ENCODE measurements at places on chromosomes 16 and 17.

- peak; percentile 33 for DNase-seq
Observed at GRCh38 chr17:79028496-79029326, 4.7 kb downstream of the C1QTNF1 start.

DNA sequence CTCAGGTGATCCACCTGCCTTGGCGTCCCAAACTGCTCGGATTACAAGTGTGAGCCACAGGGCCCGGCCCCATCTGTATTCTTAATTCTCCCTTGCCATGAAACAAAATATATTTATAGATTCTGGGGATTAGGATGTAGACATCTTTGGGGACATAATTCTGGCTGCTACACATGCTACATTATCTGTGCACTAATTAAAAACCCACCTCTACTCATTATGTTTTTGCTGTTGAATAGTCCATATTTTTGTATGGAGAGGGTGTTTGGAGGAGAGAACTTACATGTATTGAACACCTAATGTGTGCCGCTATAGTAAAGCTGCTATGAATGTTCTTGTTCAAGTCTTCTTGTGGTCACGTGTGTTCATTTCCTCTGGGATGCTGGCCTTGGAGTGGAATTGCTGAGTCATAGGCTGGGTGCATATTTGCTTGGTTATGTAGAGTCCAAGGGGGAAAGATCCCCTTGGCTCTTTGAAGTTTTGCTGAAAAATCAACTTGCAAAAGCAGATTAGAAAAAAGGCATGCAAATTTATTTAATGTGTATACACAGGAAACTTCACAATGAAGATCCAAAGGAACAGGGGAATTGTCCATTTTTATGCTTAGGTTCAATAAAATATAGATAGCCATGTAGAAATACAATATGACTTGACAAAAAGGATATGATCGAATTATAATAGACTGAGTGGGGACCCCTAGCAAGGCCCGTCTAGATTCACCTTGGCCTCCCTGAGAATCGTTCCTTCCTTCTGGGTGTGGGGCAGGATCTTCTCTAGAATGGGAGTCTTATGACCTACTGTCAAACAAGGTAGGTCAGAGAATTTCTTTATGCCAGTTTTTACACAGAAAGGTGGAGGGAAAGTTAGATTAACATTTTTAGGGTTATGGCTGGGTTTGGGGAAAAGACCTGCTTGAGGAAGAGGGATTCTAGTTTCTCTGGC is 42.1 kb upstream of the GPRC5B start:
- no peak for DNase-seq

- peak; percentile 12 for DNase-seq
Observed at GRCh38 chr16:9099131-9099625, 7.7 kb downstream of the HAPSTR1 start.

DNA sequence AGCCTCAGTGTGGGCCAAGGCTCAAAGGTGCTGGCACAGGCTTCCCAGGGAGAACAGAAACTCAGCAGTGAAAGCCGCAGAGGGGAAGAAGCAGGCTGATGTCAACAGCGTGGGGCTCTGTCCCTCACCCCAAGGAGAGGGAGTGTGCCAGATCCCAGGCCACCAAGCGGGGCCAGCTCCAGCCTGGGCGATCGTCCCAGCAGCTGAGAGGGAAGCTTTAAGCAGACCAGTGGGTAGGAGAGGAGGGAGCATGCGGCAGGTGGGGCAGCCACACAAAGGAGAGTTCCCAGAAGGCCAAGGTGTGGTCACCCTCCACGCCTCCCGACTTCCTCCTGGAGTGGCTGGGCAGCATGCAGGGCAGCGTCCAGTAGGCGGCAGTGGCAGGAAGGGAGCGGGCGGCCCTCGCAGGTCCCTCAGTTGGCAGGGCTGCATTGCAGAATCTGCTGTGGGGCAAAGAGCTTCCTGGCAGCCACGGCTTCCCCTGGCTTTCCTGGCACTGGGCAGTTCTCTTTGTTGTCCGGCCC is 6.0 kb downstream of the SYNGR2 start:
- DNase-seq, result no peak

DNA sequence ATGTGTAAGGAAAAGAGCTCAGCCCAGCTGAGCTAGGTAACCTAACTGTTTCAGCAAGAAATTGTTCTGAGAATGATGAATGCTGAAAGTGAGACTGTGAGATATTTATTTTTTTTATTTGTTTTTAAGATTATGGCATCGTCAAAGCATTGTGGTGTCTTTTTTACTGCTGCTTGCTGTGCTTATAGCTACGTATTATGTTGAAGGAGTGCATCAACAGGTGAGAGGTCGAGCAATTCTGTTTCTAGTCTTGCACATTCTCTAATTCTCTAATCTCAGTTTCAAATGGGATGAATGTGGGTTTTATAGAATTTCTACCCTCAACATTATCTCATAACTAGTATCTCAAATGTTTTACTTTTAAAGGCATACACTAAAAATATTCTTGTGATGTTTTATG is 29.9 kb downstream of the VMP1 start:
- no peak for DNase-seq

DNA sequence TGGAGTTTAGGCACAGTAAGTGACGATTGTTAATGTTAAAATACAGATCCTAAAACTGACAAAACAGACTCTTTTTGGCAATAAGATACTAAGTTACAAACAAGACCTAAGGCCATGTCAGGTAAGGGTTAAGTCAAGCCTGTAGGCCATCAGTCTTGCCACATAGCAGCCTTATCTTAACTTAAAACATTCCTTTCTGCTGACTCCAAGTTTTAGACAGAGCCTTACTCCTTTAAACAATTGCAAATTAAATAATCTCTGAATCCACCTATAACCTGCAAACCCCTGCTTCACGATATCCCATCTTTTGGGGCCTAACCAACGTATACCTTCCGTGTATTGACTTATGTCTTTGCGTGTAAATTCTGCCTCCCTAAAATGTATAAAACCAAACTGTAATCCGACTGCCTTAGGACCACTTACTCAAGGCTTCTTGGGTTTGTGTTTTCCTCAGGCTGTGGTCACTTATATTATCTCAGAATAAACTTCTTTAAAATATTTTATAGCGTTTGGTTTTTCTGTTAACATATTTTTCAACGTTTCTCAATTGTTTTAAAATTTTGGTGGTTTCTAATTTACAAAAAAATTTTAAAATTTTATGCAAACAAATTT is 64.4 kb downstream of the EFCAB5 start:
- no peak for DNase-seq

DNA sequence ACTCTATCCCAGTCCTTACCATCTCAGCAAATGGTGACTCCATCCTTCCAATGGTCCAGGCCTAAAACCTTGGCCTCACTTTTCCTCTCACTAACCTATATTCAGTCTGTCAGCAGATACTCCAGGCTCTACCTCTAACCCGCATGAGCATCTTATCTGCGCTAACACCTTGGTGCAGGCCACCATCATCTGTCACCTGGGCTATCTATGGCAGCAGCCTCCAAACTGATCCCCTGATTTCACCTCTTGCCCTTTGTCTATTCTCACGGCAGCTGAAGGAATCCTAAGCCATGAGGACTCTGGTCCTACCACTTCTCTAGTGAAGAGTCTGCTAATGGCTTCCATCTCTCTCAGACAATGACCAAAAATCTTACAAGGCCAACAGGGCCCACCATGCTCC is 57.9 kb upstream of the CCL1 start:
- no peak for DNase-seq

GRCh38 chr17:80777274-80777673 is 214.4 kb upstream of the CHMP6 start:
- DNase-seq, result no peak

GRCh38 chr16:83967091-83967490 is 953 bp upstream of the NECAB2 start:
- DNase-seq, result no peak

GRCh38 chr17:73308017-73308823 is 3.6 kb downstream of the CDC42EP4 start:
- DNase-seq, result no peak

DNA sequence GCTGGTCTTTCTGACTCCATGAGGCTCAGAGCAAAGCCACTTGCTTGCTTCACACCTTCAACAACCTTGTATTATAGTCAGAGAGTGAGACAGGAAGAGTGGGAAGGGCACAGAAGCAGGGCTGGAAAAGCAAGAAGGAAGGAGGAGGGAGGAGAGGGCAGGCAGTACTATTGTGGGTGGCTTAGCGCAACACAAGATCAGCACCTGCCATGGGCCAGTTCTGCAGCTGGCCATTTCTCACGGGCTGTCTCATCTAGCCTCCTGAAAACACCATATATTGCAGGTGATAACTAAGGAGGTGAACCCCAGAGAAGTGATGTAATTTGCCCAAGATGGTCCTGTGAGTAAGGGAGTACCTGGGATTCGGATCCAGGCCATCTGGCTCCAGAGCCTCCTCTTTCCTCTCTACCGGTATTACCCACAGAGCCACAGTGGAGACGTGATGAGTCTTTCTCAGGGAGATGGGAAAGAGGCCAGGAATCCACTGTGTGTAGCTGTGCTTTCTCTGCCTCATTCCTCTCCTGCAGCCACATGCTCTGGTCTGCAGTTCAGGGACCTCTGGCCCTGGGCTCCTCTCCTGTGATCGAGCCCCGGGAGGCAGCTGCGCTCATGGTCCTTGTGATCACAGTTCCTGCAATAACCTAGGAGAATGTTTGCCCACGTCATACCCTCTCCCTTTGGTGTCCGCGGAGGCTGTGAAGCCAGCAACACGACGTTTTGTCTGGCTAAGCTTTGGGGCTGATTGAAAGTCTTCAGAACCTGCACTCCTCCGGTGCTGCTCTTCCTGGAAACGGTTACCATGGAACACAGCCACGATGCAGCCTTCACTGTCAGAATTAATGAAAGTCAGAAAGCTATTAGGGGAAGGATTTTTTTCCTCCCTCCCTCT is 178.1 kb upstream of the CCL2 start:
- DNase-seq, result no peak

DNA sequence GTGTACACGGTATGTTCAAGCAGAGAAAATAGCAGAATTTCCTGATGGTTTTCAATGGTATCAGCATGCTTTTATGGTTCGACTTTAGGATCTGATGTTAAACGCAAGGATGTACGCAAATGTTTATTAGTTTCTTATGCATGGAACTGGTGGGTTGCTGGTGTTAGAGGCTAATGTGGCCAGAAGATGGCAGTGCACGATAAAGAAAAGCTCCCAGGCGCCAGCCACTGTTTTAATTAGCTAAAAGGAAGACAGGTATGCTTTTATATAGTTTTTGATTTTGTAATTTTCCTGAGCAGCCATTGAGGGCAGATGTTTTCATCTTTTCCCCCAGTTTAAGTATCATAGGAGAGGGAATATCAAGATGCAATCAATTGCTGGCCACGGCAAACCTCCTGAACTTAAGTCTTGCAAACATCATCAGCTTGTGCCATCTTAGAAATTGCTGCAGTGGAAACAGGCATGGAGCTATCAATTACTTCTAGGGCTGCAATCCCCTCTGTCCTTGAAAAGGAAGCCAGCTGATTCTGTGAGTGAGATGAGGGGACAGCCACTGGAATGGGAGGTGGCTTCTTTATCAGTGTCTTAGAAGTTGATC is 648.5 kb upstream of the RBFOX1 start:
- peak; percentile 2 for DNase-seq

- no peak for DNase-seq
Observed at GRCh38 chr16:16042076-16042475, 92.7 kb downstream of the ABCC1 start.

DNA sequence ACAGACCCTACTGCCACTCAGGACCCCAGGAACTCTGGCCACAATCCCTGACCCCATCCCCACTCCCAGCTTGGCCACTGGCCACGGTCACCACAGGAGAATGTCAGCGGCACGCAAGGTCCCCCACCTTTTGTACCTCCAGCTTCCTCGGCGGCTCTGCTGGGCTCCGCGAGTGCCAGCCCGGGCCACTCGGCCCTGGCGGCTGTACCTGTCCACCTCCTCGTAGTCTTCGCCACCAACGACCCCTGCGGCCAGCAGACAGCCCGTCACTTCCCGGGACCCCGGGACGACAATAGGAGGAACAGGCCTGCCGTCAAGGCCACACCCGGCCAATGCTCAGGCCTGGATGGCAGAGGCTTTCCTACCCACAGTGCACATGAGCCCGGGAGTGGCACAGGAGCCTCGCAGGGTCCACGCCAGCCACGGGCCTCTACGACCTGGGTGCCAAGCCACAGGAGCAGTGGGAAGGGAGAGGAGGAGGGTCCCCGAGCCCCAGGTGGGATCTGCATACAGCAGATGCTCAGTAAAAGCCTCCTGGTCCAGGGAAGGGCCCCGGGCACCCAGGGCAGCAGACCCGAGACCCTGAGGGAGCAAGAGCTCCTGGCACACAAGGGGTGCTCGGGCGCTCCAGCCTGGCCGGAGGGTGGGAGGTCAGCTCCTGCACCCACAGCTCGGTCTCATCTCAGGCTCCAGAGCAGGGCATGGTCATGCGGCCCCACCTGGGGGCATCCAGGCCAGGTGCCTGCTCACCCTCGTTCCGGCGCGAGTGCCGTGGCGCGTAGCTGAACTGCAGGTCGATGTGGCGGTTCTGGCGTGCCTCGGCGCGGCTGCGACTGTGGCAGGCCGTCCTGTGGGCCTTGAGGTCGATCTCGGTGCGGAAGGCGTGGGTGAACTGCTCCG is 7.9 kb downstream of the ZNF598 start:
- no peak for DNase-seq

DNA sequence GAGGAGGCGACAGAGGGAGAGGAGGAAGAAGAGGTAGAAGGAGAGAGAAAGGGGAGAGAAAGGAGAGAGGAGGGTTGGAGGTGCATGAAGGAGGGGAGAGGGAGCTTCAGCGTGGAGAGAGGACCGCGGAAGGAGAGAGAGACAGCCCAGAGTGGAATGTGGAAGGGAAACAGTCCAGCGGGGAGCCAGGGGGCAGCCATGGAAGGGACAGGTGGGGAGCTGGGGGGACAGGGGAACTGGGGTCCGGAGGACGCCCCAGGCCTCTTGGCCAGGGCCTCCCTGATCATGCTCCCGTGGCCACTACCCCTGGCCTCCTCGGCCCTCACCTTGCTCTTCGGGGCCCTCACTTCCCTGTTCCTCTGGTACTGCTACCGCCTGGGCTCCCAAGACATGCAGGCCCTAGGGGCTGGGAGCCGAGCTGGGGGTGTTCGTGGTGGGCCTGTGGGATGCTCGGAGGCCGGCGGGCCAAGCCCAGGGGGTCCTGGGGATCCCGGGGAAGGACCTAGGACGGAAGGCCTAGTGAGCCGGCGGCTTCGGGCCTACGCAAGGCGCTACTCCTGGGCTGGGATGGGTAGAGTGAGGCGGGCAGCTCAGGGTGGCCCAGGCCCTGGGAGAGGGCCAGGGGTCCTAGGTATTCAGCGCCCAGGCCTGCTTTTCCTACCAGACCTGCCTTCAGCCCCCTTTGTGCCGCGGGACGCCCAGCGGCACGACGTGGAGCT is 759 bp downstream of the ASPHD1 start:
- no peak for DNase-seq

GRCh38 chr17:77372444-77373298 is 231.9 kb downstream of the SEC14L1 start:
- DNase-seq, result peak; percentile 90

GRCh38 chr17:11221196-11221595 is 19.8 kb upstream of the SHISA6 start:
- no peak for DNase-seq

GRCh38 chr16:20347666-20348364 is 4.7 kb downstream of the UMOD start:
- DNase-seq, result no peak

DNA sequence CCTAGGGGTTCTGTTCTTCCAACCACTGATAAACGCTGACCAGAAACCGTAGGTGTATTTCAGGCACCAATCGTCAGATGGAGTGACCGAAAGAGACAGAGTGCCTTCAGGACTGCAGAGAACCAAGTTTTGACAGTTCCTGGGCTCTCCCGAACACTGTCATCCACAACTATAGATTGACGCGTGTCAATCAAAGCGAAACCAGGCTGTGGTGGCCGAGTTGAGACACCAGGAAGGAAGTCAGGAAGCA is 11.9 kb upstream of the AURKB start:
- DNase-seq, result no peak

- DNase-seq, result no peak
Observed at GRCh38 chr17:82168568-82168967, 44.1 kb downstream of the CCDC57 start.

- no peak for DNase-seq
Observed at GRCh38 chr16:3948378-3948995, 68.0 kb upstream of the CREBBP start.

All from Kasumi-1 (cell line).